Neural progenitor cell (in vitro differentiated cells): ENCODE measurements at places on chromosomes 5 and 9.

DNA sequence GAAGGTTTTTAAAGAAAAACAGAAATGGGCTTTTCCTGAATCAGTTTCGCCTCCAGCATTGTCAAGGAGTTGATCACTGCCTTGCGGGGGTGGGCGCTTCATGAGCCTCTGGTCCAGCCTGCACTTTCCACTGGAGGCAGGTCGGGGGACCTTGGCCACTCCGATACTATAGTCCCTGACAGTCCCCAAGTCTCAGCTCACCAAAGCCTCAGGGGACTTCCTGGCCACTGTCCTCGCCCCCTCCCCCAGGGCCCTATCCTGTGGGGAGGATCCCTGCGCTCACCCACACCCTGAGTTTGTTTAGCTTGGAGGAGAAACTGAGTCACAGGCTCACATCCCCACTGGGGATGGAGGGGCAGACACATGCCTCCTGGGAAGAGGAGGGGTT is 1.4 kb downstream of the SLC6A19 start:
- H3K27me3 ChIP-seq: no peaks in the 10 kb centered on the region
- H3K4me3 ChIP-seq: no peak overlapping the region
- no peak for DNase-seq
- H3K4me1 ChIP-seq: peaks cover 20% of the 10 kb centered on the region
- H3K27ac ChIP-seq: no peak overlapping the region

DNA sequence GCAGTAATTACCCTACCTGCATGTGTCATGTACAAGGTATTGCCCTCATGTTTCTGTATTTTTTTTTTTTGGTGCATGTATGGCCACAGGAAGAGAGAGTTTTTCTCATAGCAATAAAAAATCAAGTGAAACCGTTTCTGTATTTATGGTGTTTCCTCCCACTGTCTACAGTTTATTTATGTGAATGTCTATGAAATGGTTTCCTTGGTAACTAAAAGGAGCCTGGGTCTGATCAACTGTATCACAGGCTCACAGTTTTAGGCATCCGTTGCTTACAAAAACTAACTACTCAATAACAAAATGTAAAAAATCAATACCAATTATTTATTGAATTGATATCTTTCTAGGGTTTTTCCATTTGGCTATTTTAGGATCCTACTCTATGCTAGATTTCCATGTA is 464.4 kb downstream of the TAF11L14 start:
- DNase-seq: no peak
- H3K27ac ChIP-seq: no peak overlapping the region
- no peak overlapping the region for H3K4me3 ChIP-seq
- H3K4me1 ChIP-seq: peaks cover 12% of the 10 kb centered on the region
- no peaks in the 10 kb centered on the region for H3K36me3 ChIP-seq
- no peaks in the 10 kb centered on the region for H3K27me3 ChIP-seq

DNA sequence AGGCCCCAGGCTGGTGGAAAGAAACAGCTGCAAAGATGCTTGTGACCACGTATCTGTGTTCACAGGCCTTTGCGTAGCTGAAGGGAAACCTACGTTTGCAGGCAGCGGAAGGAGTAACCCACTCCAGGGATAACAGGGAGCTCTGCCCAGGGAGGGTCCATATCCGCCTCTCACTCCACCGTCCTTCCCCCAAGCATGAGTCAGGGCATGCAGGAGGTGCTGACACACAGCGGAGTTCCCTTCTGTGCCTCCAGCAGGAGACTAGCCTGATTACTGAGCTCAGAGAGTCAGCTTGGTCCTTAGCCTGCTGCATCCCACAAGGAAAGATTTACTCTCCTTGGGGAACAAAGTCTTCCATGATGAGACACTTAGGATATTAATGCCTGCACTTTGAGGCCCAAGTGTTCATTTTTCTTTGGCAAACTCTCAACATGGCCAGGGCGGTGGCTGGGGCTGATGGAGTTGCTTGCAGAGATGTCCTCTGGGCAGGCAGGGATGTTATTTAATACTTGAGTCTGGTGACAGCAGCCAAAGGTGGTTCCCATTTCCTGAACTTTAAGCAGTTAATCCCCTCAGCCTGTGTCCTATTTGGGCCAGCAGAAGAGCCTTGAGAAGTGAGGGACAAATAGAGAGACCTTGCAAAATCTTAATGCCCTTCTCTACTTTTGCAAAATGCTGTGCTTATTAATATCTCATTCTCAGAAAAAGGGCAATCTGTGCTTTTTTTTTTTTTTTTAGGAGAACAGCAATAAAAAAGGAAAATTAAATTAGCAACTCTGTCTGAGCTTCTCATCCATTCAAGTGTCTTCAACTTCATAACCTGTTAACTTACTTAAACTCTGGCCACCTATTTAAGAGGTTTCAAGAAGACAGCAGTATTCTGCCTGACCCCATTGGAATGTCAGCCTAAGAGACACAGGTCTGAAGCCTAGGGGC is 222.1 kb downstream of the HSPA4 start:
- H3K27me3 ChIP-seq: no peaks in the 10 kb centered on the region
- DNase-seq: peak; percentile 28
- no peaks in the 10 kb centered on the region for H3K36me3 ChIP-seq
- H3K27ac ChIP-seq: no peak overlapping the region
- H3K4me3 ChIP-seq: no peak overlapping the region

DNA sequence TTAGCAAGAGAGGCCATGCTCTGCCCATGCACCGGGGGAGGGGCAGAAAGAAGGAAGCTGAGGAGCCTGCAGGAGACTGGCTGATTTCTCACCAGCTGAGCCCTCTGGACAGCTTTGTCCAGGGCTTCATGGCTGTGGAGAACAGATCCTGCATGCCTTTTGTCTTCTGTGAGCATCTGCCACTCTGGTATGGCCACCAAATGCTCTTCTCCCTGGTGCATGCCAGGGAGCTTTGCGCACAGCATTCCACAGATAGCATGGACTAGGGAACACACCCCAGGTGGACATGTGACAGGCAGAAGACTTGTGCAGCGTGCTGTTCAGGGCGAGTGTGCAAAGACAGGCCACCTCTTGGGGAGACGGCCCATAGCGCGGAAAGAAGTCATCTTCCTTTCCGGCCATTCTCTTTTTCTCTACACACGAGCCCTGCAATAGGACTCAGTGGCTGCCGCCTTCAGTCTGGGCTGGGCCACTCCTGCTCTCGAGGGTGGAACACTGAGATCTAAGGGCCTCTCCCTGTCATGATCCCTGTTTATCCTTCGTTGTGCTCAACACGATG is 56.7 kb downstream of the GADD45G start:
- no peaks in the 10 kb centered on the region for H3K27me3 ChIP-seq
- no peaks in the 10 kb centered on the region for H3K36me3 ChIP-seq
- no peak overlapping the region for H3K27ac ChIP-seq
- H3K4me1 ChIP-seq: peaks cover 27% of the 10 kb centered on the region

- no peaks in the 10 kb centered on the region for H3K27me3 ChIP-seq
- H3K36me3 ChIP-seq: no peaks in the 10 kb centered on the region
- DNase-seq: peak; percentile 59
- H3K27ac ChIP-seq: no peak overlapping the region
- H3K4me1 ChIP-seq: peaks cover 12% of the 10 kb centered on the region
Observed at GRCh38 chr5:150582241-150583109, 58.0 kb upstream of the SYNPO start.

GRCh38 chr5:138330813-138331448 is 673 bp downstream of the CDC25C start:
- peak overlapping the region; percentile 78 for H3K4me3 ChIP-seq
- peaks cover 12% of the 10 kb centered on the region for H3K4me1 ChIP-seq
- no peak for DNase-seq
- no peak overlapping the region for H3K27ac ChIP-seq
